ENCODE measurements at places on chromosomes 5 and 9. TPM values are rescaled to one million over a fixed set of nuclear protein-coding genes. Genes with fewer than 3 reads are reported as not detected.

Gene SEMA6A
- total RNA-seq = not detected

Gene ZNF169
- 4.2 TPM for total RNA-seq

Gene PCDHB16
- not detected for total RNA-seq

Gene ALDH1A1
- total RNA-seq = not detected

DNA sequence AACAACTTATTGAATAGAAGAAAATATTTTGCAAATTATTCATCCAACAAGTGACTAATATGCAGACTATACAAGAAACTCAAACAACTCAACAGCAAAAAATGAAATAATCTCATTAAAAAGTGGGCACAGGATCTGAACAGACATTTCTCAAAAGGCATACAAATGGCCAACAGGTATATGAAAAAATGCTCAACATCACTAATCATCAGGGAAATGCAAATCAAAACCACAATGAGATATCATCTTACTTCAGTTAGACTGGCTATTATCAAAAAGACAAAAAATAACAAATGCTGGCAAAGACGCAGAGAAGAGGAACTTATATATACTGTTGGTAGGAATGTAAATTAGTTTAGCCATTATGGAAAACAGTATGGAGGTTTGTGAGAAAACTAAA lies 1.8 kb upstream of the AMACR start:
- H3K4me1 ChIP-seq = peaks cover 29% of the 10 kb centered on the region
- H3K4me3 ChIP-seq = no peak overlapping the region
- H3K36me3 ChIP-seq = no peaks in the 10 kb centered on the region
- no peak overlapping the region for H3K27ac ChIP-seq

GRCh38 chr5:2017540-2018389 lies 135.0 kb upstream of the IRX4 start:
- H3K4me3 ChIP-seq = no peak overlapping the region
- H3K27ac ChIP-seq = no peak overlapping the region
- H3K36me3 ChIP-seq = no peaks in the 10 kb centered on the region
- no peak for DNase-seq
- no peaks in the 10 kb centered on the region for H3K4me1 ChIP-seq

DNA sequence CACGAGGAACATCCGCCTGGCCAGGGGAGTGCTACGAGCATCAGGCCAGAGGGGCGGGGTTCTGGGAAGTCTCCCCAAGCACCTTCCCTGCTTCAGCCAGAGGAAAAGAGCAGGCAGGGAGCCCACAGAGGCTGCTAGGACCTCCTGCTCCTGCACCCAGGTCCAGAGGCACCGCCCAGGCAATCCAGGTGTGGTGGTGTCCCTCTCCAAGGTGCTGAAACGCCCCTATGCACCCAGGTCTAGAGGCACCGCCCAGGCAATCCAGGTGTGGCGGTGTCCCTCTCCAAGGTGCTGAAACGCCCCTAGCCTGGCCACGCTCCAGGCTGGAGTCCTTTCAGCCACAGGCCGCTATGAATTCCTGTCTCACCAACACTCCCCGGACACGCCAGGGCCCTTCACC lies 10.7 kb upstream of the UBAC1 start:
- no peak overlapping the region for H3K27ac ChIP-seq
- H3K4me3 ChIP-seq = no peak overlapping the region
- no peaks in the 10 kb centered on the region for H3K36me3 ChIP-seq
- peaks cover 3% of the 10 kb centered on the region for H3K27me3 ChIP-seq

- no peaks in the 10 kb centered on the region for H3K27me3 ChIP-seq
- H3K4me1 ChIP-seq = peaks cover 46% of the 10 kb centered on the region
- DNase-seq = peak; percentile 78
- peaks cover 1% of the 10 kb centered on the region for H3K36me3 ChIP-seq
- peak overlapping the region; percentile 36 for H3K4me3 ChIP-seq
Observed at GRCh38 chr5:139458580-139459407, 3.7 kb downstream of the ECSCR start.

DNA sequence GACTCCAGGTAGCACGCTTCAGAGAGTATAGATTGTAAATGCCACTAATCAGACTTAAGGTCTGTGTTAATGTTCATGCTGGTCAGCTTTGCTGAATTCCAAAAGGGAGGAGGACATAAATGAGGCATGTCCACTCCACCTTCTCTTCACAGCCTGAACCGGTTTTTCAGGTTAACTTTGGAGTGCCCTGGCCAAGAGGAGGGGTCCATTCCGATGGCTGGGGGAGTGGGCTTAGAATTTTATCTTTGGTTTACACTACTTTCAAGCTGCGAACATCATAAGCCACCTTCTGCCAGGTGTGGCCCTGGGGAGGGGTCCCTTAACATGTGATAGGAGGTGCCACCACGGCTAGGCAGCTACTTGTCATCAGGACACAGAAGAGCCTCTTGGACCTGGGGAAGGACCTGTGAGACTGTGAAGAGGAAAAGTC lies 24.2 kb downstream of the ABO start:
- no peak overlapping the region for H3K4me3 ChIP-seq
- no peaks in the 10 kb centered on the region for H3K4me1 ChIP-seq
- no peak overlapping the region for H3K27ac ChIP-seq

DNA sequence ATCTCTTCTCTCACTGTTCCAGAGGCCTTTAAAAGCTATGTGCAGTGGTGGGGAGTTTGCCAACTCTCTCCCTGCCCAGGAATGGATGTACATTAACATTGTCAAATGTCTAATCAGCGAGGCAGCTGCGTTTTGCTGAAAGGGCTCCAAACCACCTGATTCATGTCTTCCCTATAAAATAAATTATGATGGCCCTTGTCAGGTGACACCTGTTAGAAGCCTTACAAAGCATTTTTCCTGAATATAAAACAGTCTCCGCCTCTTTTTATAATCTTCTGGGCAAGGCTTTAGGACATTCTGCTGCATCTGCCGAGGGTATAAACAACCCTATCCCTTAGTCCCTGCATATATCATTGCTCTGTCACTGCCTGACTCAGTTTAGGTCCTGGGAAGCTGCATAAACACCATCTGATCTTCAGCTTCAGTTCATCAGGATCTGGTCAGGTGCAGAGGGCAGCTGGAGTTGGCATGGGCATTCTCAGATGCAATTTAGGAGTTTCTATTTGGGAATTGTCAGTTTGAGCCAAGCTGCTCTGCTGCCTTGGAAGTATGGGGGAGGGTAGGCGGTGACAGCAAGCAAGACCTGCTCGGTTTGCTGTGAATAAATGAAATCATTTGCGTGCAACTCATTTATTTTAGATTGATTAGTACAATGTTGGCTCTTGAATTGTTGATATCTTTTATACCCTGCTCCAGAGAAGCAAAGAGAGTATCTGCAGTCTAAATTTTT lies 103.5 kb downstream of the ACER2 start:
- no peak for DNase-seq
- H3K27me3 ChIP-seq = no peaks in the 10 kb centered on the region
- H3K27ac ChIP-seq = no peak overlapping the region
- no peaks in the 10 kb centered on the region for H3K36me3 ChIP-seq
- peaks cover 17% of the 10 kb centered on the region for H3K4me1 ChIP-seq
- H3K4me3 ChIP-seq = no peak overlapping the region

- peaks cover under 1% of the 10 kb centered on the region for H3K27me3 ChIP-seq
- H3K27ac ChIP-seq = no peak overlapping the region
- no peaks in the 10 kb centered on the region for H3K4me1 ChIP-seq
- no peak overlapping the region for H3K4me3 ChIP-seq
- H3K36me3 ChIP-seq = no peaks in the 10 kb centered on the region
Observed at GRCh38 chr9:91927922-91928510, 22.0 kb downstream of the ROR2 start.

DNA sequence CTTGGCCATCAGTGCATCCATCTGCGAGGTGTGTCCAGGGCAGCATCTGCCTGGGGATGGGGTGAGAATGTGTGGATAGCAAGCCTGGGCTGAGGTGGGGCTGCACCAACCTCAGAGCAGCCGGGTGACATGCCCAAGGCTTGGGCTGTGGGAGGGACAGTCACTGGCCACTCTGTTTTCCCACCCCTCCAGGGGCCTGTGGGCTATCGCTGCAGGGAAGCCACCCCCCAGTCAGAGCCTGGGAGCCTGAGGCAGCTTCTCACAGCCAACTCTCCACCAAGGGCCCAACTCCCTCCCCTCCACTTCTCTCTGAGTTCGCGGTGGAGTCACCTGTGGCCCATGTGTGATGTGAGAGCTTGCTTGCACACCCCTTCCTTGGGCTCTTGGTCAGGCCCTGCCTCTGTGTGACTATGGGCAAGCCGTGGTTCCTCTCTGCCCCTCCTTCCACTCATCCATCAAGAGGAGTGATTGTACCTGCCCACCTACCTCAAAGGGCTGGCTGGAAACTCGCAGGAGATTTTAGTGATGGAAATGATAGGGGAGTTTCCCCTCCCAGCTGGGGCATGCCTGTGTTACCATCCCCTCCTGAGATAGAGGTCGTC lies 54.8 kb downstream of the DAB2IP start:
- H3K4me3 ChIP-seq = no peak overlapping the region
- H3K27me3 ChIP-seq = peaks cover 18% of the 10 kb centered on the region
- peaks cover 5% of the 10 kb centered on the region for H3K4me1 ChIP-seq
- H3K36me3 ChIP-seq = no peaks in the 10 kb centered on the region
- no peak for DNase-seq

GRCh38 chr9:112711050-112711689 lies 6.7 kb downstream of the INIP start:
- no peak overlapping the region for H3K4me3 ChIP-seq
- H3K27ac ChIP-seq = no peak overlapping the region
- no peak for DNase-seq
- no peaks in the 10 kb centered on the region for H3K27me3 ChIP-seq
- peaks cover 28% of the 10 kb centered on the region for H3K36me3 ChIP-seq

DNA sequence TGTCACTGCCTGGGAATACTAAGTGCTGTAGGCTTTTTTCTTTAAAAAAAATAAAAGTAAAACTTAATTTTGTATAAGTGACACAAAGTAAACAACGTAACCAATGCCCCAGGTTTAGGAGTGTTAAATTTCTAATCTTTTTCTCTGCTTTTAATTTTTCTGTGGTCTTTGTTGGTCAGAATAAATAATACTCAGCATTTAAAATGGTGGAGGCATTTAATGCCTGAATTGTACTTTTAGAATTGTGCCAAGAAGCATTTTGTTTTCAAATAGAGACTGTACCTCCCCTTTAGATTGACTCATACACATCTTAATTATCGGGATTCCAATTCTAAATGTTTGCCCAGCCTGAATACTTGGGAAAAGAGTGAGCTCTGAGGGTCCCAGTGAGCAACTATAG lies 1.6 kb downstream of the DMXL1 start:
- peaks cover 3% of the 10 kb centered on the region for H3K27me3 ChIP-seq
- H3K4me3 ChIP-seq = peak overlapping the region; percentile 69
- H3K4me1 ChIP-seq = peaks cover 33% of the 10 kb centered on the region
- H3K27ac ChIP-seq = peak overlapping the region; percentile 26
- H3K36me3 ChIP-seq = peaks cover 6% of the 10 kb centered on the region
- DNase-seq = no peak

GRCh38 chr5:124996023-124996763 lies 249.8 kb upstream of the ZNF608 start:
- no peaks in the 10 kb centered on the region for H3K27me3 ChIP-seq
- no peaks in the 10 kb centered on the region for H3K36me3 ChIP-seq
- H3K4me1 ChIP-seq = no peaks in the 10 kb centered on the region
- H3K4me3 ChIP-seq = no peak overlapping the region
- H3K27ac ChIP-seq = no peak overlapping the region

- no peak for DNase-seq
- H3K4me3 ChIP-seq = no peak overlapping the region
- H3K4me1 ChIP-seq = peaks cover 12% of the 10 kb centered on the region
- H3K27ac ChIP-seq = no peak overlapping the region
- no peaks in the 10 kb centered on the region for H3K27me3 ChIP-seq
Observed at GRCh38 chr9:71741926-71742648, 26.2 kb downstream of the CEMIP2 start.

DNA sequence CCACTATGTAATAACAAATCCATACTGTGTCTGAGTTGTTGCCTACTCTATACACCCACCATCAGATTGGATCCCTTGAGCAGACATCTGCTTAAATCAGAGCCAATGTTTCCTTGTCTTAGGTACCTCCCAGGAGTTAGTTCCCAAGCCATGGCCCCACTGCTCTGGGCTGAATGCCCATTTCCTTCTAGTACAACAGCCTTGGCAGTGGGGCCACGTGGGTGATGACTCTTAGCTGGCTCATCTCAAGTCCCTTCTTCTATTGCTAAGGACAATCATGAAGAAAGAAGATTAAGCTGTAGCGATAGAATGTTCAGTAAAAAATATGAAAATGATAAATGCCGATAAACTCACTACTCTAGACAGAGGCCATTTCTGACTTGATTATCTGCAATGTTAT lies 16.6 kb downstream of the PTGR1 start:
- H3K4me3 ChIP-seq = no peak overlapping the region
- H3K27ac ChIP-seq = no peak overlapping the region
- no peaks in the 10 kb centered on the region for H3K36me3 ChIP-seq
- H3K4me1 ChIP-seq = no peaks in the 10 kb centered on the region
- no peak for DNase-seq

DNA sequence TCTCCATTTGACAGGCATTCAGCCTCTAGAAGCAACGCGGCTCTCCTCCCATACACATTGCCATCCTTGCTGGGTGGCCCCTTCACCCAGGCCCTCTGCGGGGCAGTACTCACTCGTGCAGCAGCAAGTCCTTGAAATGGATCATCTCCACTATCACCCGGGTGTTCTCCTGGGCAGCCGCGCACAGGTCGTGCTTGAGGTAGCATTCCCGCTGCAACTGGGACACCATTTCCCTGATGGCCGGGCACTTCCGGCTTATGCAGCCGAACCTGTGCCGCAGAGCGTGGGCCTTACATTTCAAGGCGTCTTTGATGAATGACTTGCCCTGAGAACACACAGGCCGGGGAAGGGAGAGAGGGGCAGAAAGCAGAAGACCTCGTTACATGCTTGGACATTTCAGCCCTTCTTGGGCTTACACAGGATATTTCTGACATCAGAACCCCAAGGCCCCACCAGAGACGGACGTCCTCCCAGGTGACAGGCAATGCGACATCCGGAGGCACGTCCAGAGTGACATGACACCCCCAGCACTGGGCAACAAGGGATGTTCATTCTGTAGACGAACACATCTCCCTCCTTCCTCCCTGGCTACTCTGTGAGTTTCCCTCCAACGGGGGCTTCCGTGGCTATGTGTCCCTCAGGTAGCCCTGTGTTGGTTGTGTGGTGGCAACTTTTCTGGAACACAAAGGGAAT lies 5.0 kb downstream of the STC2 start:
- peaks cover 18% of the 10 kb centered on the region for H3K4me1 ChIP-seq
- H3K36me3 ChIP-seq = peaks cover 88% of the 10 kb centered on the region
- H3K27me3 ChIP-seq = peaks cover 67% of the 10 kb centered on the region
- H3K27ac ChIP-seq = no peak overlapping the region
- DNase-seq = no peak
